NCI-H2081 (cell line): ENCODE measurements at places on chromosomes 1 and 21.

DNA sequence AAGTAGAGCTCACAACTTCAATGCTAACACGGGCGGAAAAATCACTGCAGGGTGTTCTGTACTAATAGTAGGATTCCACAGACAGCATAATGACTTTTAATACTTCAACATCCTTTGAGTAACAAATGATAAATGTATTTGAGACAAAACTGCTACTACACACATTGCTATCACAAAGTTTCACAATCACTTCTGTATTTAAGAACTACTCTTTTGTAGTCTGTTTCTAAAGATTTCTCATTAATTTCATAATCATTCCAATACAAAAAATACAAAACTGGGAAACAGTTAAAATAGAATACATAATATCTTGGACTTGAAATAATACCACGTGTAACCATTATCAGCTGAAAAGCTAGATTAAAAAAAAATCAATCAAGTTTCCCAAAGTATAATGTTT, 2.7 kb downstream of the HMGN1 start:
- DNase-seq = no peak

GRCh38 chr1:224435318-224435763, 744 bp upstream of the WDR26 start:
- DNase-seq = peak; percentile 34

DNA sequence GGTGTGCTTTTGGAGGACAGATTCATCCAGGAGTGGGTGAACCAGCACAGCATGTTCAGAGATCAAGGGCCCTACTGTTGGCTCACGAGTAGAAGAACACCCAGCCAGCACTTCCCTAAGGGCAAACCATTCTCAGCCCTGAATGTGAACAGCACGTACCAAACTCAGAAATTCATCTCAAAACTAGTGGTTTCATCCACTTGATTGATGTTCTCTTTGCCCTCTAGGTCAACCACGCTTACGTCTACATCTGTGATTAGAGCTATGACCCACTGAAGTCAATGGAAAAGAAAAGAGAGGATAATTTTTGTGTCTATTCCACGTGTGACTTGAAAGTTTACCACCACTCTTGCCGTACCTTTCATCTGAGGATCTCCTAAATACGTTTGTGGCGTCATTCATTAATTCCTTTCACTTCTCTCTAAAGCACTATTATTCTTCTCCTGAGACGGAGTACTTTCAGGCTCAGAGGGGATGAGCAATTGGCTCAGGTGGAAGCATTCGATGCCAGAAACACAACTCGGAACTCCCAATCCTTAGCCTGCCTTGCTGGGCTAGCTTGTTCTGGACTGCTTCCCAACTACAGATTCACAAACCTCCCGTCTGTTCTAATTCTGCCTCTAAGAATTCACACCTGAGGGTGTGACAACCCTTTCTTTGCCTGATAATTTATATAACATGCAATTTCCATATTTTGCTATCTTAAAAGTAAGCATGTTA, 57.3 kb upstream of the HIVEP3 start:
- no peak for DNase-seq

GRCh38 chr1:209086486-209087192, 496.9 kb upstream of the CAMK1G start:
- DNase-seq = no peak

- no peak for DNase-seq
Observed at GRCh38 chr1:28684937-28685336, 16.4 kb downstream of the GMEB1 start.

GRCh38 chr1:218711884-218712674, 366.9 kb downstream of the TGFB2 start:
- no peak for DNase-seq

- no peak for DNase-seq
Observed at GRCh38 chr1:176540428-176540827, 77.5 kb downstream of the PAPPA2 start.

DNA sequence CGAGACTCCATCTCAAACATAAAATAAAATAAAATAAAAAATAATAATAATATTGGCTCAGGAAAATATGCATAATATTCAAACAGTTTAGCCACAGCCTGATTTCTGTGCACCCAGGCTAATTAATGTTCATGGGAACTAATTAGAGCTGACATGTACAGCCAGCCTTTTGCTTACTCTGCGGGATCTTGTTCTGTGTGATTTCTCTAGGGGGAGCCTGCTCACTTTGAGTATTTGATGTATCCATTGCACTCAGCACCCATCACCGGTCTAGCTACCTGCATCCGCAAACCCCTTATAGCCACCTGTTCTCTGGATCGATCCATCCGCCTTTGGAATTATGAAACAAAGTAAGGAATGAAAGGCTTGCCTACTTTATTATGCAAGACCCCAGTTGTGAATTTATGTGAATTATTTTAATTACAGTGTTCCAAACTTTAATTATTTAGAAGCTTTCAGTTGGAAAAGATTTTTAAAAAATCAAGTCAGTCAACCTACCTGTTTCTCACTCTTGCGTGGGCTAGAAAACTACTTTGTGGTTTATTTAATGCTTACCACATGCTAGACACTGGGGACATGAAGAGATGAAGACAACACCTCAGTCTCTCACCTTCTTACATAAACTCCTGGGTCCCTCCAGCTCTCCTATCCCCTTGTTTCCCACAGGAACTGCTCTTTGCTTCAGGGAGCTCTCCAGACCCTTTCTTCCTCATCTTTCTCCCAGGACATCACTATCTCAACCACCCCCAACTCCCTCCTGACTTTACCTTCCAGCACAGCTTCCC, 25.4 kb downstream of the CFAP57 start:
- DNase-seq = no peak

DNA sequence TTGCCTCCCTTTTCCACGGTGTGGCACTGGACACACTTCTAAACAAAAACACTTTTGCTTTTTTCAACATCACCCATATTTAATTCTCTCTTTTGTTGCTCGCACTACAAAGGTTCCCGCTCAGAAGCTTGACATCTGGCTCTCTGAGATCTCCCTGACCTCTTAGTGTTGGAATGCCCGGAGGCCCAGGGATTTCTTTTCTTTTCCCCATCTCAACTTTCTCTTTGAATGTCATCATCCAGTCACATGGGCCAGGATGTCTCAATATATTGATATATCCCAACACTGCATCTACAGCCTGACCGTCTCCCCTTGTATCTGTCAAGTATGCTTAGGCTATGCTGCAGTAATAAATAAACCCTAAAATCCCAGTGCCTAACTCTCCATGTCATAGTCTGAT, 54.3 kb upstream of the DESI2 start:
- no peak for DNase-seq

GRCh38 chr1:110672001-110672752, 2.6 kb downstream of the KCNA3 start:
- no peak for DNase-seq

DNA sequence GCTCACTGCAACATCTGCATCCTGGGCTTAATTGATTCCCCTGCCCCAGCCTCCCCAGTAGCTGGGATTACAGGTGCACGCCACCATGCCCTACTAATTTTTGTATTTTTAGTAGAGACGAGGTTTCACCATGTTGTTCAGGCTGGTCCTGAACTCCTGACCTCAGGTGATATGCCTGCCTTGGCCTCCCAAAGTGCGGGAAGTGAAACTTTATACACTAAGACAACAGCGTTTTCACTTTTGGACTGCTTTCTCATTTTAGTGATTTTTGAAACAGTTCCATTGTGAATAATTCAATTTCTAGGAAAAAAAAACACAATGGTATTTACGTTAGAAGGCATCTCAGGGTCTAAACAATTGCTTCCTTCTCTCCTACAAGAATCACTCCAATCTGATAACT, 11.8 kb upstream of the KHDRBS1 start:
- DNase-seq = no peak
